Regular cardiac myocyte (primary cell): ENCODE measurements at places on chromosomes 1 and 21. TPM values are rescaled to one million over a fixed set of nuclear protein-coding genes. Genes with fewer than 3 reads are reported as not detected.

PBXIP1 gene
- 27.6 and 109 TPM in 2 replicates for total RNA-seq

KRTAP7-1 gene
- total RNA-seq, result not detected in 2 replicates

PPM1J gene
- total RNA-seq, result 1.5 and 2.3 TPM in 2 replicates

USH2A gene
- total RNA-seq, result not detected in 2 replicates

TSPEAR gene
- not detected in 2 replicates for total RNA-seq

GJA5 gene
- 3.7 and 25.7 TPM in 2 replicates for total RNA-seq

BSND gene
- not detected in 2 replicates for total RNA-seq

STYXL2 gene
- not detected in 2 replicates for total RNA-seq

PTPRU gene
- total RNA-seq, result 5.0 and 9.3 TPM in 2 replicates

CASQ1 gene
- total RNA-seq, result under 0.01 TPM in 1 of 2 replicates, not detected in the other

APCS gene
- not detected in 2 replicates for total RNA-seq

ICOSLG gene
- total RNA-seq, result 0.19 and 0.85 TPM in 2 replicates

ST6GALNAC5 gene
- 0.58 and 2.5 TPM in 2 replicates for total RNA-seq

LDLRAP1 gene
- 21.1 and 21.7 TPM in 2 replicates for total RNA-seq
